ENCODE measurements at places on chromosomes 4 and X.

GRCh38 chr4:38681281-38681991, 17.4 kb downstream of the KLF3 start:
- no peak for DNase-seq

DNA sequence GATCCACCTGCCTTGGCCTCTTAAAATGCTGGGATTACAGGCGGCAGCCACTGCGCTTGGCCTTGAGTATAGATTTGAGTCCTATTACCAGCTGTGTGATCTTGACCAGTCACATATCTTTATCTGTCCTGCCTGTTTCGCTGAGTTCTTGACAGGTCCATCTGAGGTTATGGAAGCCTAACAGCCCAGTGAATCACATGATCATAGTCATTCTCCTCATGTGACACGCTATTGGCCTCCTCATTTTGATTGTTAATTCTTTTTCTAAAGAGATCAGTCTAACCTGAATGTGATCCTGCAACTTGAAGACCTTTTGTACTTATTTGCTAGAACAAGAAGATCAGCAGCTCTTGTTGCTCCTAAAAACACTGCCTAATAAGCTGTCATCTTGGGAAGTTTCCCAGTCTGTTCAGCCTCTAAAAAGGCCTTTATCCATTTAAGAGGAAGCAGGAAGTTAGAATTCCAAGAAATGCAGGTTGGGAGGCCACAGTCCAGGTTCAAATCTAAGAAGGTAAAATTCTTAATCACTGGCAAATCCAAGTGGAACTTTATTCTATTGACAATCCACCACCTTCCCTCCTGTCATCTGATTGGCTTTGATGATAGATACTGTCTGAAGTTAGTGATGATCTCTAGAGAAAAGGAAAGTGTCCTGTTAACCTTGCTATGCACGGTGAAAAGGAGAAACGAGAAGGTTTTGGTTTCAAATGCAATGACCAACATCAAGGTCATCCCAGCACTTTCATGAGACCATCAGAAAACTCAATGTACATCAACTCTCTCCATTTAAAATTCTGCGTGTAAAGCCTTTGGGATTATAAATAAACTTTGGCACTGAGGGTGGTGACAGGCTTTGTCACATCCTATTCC, 86.9 kb downstream of the CHRNA9 start:
- DNase-seq: no peak

- DNase-seq: no peak
These were observed 49.8 kb upstream of the LGI2 start for GRCh38 chr4:25080571-25080970.

- no peak for DNase-seq
These were observed 45.3 kb upstream of the SHOX start for GRCh38 chrX:585115-585808.

DNA sequence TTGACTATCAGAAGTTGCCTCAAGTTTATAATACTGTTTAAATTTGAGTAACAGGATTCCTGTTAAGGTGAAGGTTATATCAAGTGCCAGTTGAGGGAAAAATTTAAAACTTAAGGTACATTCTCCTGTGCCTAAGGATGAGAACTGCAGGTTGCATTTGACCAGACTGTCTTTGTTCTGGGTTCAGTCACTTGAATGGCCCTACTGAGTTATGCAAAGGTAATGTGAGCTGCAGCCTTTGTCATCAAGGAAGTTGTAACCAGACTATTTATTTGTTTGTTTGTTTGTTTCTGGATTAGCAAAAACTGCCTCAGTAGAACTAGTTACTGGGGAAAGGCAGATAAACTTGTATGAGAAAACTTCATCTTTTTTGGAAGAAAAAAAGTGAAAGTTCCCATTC, 131.9 kb downstream of the ATOH1 start:
- no peak for DNase-seq

DNA sequence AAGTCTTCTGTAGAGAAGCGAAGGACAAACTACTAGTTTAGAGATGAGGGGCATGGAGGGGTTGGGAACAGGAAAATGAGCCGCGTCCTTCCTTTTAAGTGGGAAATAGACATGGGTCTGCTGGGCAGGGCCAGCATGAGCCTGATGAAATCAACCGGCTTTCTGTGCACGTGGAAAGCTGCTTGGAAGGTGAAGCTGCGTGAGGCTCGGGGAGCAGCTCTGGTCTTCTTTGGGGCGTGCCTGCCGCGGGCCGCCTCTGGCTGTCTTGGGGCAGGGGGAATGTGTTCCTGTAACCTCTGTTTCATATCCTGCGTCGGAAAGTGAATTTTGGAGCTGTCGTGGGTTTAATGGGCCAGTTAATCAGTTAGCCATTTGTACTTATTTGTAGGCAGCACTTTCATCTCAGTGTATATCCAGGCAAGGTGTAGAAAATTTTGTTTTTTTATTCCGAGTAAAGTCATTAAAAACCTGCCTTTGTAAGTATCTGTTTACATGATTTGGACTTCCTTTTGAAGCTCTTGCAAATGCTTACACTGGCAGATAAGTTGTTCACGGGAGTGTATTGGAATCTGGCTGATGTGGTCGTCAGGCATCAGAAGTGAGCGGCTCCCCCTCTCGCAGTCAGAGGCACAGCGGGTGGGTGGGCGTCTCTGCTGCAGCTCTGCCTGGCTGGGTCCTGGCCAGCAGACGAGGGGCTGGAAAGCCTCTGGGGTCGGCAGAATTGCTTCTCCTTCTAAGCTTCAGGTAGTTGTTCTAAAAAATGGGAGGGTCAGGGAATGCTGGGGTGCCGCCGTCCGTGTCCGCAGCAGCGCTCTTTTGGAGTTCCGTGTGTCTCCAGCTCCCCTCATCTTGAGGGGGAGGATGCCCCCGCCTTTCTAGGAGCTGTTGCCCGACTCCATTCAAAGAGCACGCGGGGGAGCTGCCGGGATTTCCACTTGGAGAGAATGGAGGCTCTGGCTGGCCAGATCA, 70.5 kb upstream of the HGFAC start:
- DNase-seq: no peak

DNA sequence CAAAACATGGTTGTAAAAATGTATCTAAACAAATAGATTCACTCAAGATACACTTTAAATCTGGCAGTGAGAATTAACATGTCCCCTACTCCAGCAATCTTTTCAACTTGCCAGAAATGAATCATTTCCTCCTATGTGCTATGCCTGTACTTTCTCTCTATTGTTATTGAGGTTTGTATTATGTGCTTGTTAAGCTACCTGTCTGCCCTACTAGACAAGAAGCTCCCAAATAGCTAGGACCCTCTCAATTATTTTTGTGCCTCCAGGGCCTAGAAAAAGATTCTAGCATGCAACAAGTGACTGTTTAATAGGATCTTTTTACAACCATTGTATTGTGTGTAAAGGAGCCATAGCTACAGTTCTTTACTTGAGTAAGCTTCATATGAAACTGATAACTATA, 3.5 kb upstream of the SAP30 start:
- no peak for DNase-seq

- no peak for DNase-seq
These were observed 84.3 kb downstream of the SPRY1 start for GRCh38 chr4:123480706-123481418.

GRCh38 chr4:81424816-81425755, 46.6 kb downstream of the RASGEF1B start:
- DNase-seq: no peak

DNA sequence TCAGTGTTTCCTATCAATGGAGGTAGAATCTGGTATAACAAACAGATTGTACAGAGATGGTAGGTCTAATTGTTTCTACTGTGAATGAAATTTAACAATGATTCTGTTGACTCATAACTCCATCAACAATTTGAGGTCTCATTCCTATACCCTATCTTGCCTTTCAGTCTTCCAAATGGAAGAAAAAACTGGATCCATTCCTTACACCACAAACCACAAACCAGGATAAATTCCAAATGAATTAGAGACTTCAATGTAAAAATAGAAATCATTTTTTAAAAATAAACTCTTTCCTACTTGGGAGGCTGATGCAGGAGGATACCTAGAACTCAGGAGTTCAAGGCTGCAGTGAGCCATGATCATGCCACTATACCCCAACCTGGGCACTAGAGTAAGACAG, 114.4 kb upstream of the WDR44 start:
- no peak for DNase-seq

GRCh38 chrX:70038951-70039350, 10.8 kb downstream of the AWAT2 start:
- no peak for DNase-seq

- DNase-seq: no peak
These were observed 498.0 kb upstream of the BOD1L1 start for GRCh38 chr4:14125375-14126129.

DNA sequence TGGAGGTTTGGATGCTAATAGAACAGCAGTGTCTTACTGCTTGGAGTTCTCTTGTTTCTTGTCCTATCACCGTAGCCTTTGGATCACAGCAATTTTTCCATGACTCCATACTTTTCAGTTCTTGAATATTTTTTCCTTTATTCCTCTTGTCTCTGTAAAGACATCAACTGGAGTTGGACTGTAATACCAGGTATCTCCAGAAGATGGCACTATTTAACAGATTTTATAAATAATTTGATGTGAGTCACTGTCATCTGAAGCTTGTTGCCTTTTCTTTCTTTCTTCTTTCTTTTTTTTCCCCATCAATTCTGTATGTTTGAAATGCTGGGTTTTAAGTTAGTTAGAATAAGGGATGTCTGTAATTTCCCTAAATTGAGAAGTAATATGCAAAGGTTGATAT, 24.1 kb downstream of the HPRT1 start:
- DNase-seq: no peak

DNA sequence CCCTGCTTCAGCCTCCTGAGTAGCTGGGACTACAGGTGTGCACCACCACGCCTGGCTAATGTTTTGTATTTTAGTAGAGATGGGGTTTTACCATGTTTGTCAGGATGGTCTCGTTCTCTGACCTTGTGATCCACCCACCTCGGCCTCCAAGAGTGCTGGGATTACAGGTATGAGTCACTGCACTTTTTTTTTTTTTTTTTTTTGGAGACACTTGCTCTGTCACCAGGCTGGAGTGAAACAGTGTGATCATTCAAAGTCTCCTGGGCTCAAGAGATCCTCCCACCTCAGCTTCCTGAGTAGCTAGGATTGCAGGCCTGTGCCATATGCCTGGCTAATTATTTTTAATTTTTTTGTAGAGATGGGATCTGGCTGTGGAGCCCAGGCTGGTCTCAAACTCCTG, 338.8 kb downstream of the PPP3CA start:
- no peak for DNase-seq

DNA sequence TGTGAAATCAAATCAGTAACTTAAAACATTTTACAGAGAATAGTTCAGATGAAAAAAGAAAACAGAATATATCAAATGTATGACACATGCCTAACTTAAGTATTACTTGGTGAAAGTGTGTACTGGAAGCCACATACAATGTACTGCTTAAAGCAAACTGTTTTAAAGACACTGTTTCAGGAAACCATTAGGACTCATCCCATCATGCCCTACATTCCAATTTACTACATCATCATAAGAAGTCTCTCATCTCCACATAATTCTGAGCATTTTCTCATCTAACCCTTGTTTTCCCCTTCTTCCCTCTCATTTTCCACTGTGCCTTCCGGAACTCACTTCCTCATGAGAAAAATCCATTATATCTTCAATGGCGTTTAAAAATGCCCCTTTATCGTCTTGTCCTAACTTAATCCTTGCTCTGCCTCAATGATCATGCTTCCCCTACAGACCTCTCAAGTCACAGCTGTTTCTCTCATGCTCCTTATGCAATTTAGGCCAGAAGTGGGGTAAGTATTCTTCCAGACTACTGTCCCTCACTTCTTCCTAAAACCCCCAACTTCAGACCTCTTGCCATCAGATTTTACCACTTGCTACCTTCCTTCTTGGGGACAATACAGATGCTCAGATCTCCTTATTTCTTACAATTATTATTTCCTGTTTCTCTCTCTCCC, 26.8 kb upstream of the FGF5 start:
- no peak for DNase-seq
